Regular cardiac myocyte (primary cell): ENCODE measurements at places on chromosomes 2 and 18. TPM values are rescaled to one million over a fixed set of nuclear protein-coding genes. Genes with fewer than 3 reads are reported as not detected.

Gene SH2D6
- not detected in 2 replicates for total RNA-seq

Gene COL3A1
- 1,261 and 4,792 TPM in 2 replicates for total RNA-seq

Gene PID1
- 6.9 and 22.8 TPM in 2 replicates for total RNA-seq

Gene PIEZO2
- 2.9 and 5.1 TPM in 2 replicates for total RNA-seq

Gene ALPI
- not detected in 2 replicates for total RNA-seq

Gene SOWAHC
- total RNA-seq, result 13.8 and 24.3 TPM in 2 replicates

Gene PPIL3
- 49.0 and 56.0 TPM in 2 replicates for total RNA-seq

Gene NOSTRIN
- total RNA-seq, result 0.19 and 1.4 TPM in 2 replicates

Gene CHST10
- total RNA-seq, result 5.9 and 8.6 TPM in 2 replicates

Gene MSTN
- total RNA-seq, result 0.56 TPM in 1 of 2 replicates, not detected in the other

Gene OSR1
- 12.1 and 21.4 TPM in 2 replicates for total RNA-seq

Gene DSC3
- total RNA-seq, result under 0.01 and 0.19 TPM in 2 replicates

Gene CCBE1
- 21.4 and 39.3 TPM in 2 replicates for total RNA-seq

Gene FTCDNL1
- total RNA-seq, result 1.1 and 2.1 TPM in 2 replicates

Gene LRRTM1
- total RNA-seq, result not detected in 2 replicates

Gene SERPINB5
- under 0.01 TPM in 2 replicates for total RNA-seq

Gene RRM2
- 3.7 and 85.5 TPM in 2 replicates for total RNA-seq

Gene PDE6D
- 19.4 and 26.1 TPM in 2 replicates for total RNA-seq

Gene TSHZ1
- total RNA-seq, result 2.3 and 3.8 TPM in 2 replicates
